Stimulated activated CD8-positive, alpha-beta memory T cell treated with anti-CD3 and anti-CD28 coated beads, Interleukin-4, amount 100 ng/mL, for 48 hours (primary cell): ENCODE measurements at places on chromosomes 1 and 21.

GRCh38 chr1:4825800-4826450, 171.5 kb downstream of the AJAP1 start:
- DNase-seq, result no peak

GRCh38 chr1:67715819-67716218, 30.8 kb downstream of the GADD45A start:
- DNase-seq, result no peak

DNA sequence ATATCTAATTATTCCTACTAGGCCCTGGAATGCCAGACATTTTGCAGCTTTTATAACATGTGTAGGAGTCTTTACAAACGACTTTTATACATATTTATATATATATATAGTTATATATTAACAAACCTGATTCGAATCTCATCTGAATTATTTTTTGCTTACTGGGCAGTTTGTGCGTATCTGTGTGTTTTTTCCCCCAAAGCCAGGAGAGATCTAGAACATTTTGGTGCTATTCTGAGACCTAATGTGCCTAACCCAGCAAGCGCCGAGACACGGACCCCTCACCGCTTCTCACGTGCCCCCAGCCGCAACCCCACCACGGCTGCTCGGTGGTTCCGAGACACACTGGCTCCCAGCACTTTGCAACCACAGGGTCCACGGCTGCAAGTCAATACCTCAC, 54.8 kb downstream of the CASZ1 start:
- no peak for DNase-seq

DNA sequence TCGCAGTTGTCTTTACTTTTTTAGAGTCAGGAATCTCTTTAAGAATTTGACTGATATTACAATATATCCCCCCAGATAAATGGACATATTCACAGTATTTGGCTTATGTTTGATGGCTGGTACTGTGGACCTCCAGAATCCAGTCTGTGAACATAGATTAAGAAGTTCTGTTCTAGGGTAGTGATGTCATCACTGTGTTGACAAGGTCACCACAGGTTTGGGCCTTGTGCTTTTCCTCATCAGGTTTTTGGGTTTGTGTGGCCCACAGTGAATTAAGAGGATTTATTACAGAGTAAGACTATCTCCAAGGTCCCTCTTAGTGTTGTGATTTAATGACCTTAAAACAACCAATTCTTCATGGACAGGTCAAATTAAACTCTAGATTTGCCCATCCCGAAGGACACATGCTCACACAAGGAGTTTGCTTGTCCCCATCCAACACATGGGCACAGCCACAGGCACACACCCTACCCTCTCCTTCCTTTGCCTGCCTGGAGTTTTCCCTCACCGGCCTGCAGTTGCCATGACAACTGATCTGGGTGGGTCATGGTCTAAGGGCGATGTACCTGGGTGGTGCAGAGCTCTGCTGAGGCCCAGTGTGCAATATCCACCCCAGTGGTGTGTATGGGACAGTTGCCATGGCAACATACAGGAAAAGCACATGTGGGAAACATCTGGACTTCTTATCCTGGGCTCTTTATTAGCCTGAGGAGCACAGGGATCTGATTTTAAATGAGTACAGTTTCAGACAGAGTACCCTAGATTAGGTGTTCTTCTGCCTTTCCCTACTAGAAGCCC, 98.6 kb downstream of the NAV1 start:
- DNase-seq, result no peak

- DNase-seq, result no peak
Observed at GRCh38 chr21:21146587-21147373, 148.6 kb downstream of the NCAM2 start.

DNA sequence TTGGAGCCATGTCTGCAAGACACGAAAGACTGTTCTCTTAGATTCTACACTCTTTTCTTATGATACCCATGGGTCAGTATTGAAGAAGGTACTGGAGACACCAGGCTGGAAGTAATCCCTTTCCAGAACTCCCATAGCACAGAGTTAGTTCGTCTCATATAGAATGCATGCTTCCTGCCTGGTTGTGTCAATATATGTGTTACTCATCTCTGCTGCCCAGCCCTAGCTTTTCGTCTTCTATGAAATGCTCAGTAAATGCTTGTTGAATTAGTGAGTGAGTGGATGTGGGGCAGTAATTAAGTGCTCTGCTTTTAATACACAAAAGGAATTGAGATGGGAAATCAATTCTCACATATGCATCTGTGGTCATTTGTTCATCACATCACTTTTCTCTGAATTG, 32.1 kb downstream of the ADCY10 start:
- DNase-seq, result no peak

GRCh38 chr1:29310616-29311180, 74.4 kb downstream of the PTPRU start:
- DNase-seq, result no peak

- DNase-seq, result no peak
Observed at GRCh38 chr21:45365608-45366241, 39.2 kb upstream of the COL18A1 start.

DNA sequence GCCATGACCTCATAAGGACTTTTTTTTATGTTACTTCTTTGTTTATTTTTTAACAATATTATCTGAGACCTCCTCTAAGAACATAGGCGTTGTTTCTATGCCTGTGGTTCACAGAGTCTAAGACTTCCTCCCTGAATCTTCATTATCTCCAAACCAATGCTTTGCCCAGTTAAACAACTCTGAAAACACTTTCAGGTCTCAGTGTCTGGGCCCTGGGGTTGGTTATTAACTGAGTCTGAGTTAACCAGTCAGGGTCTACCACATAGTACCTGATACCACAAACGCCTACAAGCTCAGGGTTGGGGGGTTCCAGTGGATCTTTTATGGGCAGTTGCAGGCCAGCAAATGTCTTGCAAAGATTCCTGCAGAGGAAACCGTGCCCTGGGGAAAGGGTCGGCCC, 138.2 kb downstream of the AJAP1 start:
- DNase-seq, result no peak

DNA sequence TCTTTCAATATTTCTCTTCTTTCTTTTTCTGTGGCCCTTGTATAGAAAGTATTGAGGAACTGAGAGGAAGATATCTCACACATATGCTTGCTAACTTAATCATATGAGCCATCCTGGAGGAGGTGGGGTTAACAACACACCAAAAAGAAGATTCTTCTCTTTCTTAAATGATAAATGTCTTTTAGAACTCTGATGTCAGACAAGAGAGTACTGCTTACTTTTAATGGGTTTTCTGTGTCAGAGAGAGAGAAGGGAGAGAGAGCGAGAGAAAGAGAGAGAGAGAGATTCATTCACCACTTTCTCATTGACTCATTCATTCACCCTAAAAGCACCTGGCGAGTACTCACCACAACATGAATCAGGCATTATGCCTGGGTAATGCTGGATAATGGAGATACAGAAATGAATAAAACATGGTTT, 250.3 kb upstream of the SGIP1 start:
- no peak for DNase-seq

GRCh38 chr1:29574871-29575270, 338.5 kb downstream of the PTPRU start:
- no peak for DNase-seq

GRCh38 chr1:14850563-14850962, 252.1 kb downstream of the KAZN start:
- DNase-seq, result no peak

- peak; percentile 10 for DNase-seq
Observed at GRCh38 chr1:211639475-211640300, 35.7 kb downstream of the NEK2 start.

DNA sequence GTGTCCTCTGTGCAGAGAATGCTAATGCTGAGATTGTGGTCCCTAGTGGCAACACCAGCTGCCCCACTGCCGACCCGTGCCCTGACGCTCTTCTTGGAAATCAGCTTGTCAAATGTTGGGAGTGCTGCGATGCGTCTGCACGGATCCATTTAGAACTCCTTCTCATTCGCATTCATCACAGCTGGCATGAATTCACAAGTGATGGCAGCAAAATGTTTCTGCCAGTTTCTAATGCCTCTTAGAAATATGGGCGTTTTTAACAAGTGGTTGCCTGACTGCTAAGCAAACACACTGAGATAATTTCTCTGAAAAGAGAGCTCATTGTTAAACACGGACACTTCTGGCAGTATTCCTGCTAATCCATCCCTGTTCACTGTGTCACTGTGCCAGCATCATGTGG, 131.9 kb upstream of the KCNJ6 start:
- DNase-seq, result no peak

DNA sequence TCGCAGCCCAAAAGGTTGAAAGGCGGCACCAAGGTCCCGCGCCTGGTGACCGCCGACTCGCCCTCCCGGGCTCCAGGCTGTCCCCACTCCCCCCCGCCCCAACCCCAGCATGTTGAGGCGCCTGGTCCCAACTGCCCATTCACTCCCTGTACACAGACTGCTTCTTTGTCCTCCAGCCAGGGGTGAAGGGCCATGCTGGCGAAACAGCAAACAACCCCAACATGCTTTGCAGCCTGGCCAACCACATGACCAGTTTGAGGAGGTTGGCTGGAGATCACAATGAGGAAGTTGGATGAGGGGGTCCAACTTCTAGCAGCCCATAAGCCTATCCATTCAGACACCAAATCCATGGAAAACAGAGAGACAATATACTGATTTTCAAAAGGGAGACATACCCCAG, 13.5 kb downstream of the PDE9A start:
- DNase-seq, result no peak

DNA sequence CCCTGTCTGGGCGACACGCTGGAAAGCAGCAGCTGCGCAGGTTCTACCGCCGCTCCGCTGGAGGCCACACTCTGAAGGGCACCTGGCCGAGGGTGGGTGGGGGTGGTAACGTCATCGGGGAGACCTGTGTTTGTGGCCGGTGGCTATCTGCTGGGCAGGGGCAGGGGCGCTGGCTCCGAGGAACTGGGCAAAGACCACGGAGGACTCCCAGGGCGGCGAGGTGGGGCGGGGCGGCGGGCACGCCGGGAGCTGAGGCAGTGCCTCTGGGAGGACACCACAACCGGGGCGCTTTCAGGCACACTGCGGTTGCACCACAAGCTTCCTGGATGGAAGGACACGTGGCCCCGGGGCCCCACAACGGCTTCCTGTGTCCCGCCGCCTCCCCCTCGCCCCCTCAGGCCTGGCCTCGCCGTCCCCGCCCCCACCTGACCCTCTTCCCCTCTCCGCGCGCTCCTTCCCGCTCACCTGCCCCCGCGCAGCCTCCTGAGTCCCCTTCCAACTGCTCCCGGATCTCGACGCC, 3.3 kb upstream of the DENND2D start:
- peak; percentile 91 for DNase-seq

- DNase-seq, result peak; percentile 52
Observed at GRCh38 chr1:212488436-212489283, 55.9 kb downstream of the NENF start.

- DNase-seq, result no peak
Observed at GRCh38 chr1:214233856-214234634, 46.9 kb upstream of the SMYD2 start.

DNA sequence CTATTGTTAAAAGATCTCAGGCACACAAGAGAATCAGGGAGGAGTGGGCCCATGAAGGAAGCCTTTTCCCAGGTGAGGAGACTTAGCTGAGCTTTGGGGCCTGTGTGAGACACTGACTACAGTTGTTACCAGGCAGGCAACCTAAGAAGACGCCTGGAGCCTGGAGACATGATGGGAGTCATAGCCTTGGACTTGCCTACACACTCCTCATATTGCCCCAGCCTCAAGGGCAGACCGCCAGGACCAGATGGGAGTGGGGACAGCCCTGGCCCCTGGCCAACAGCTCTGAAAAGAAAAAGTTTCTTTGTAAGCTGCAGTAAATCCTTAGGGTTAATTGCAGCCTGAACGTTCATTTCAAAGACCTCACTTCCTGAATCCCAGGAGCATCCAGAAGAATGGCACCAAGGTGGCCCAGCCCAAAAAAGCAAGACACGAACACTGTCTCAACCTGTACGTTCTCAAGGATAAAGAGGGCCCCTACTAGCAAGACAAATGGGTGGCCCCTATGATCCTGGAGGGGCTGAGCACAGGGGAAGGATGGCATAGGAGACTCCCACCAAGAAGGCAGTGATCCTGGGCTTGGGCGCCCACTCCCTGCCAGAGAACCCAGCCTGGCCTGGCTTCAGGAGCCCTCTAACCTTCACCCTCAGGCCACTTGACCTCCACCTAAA, 33.2 kb upstream of the BTG2 start:
- peak; percentile 25 for DNase-seq

GRCh38 chr1:224177356-224177999, 5.6 kb upstream of the DEGS1 start:
- no peak for DNase-seq

GRCh38 chr1:38512024-38512767, 347.4 kb downstream of the RRAGC start:
- DNase-seq, result no peak

DNA sequence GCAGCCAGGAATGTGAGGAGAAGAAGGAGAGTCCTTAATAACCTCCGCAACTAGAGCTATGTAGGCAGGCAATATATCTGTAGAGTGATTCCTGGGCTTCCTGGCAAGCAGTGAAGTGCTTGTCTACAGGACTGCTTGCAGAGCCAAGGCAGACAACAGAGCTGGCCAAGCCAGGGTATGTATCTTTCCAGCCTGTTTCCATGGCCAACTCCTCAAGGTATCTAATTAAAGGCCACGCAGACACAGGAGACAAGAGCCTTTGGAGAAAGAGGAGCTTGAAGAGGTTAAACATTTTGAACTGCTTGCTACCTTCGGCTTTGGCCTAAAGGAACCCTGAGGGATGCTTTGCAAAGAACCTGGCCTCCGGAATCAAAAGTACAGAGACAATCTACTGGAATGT, 137.4 kb downstream of the PIGK start:
- DNase-seq, result no peak

DNA sequence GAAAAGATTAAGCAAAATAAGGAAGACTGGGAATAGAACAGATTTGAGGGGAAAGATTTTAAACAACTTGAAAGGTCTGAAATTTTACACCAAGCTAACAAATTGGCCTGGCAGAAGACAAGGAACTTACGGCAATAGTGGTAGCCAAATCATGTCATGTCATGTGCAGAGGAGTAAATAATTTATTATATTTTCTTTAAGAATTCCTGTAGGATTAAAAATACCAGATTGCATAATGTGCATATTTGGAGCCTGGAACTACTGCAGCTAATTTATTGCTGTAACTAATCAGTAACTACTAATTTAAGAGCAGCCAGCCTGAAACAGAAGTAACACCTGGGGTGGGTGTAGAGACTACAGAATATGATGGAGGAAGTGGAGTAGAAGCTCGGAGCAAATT, 334.3 kb downstream of the TGFB2 start:
- DNase-seq, result no peak

DNA sequence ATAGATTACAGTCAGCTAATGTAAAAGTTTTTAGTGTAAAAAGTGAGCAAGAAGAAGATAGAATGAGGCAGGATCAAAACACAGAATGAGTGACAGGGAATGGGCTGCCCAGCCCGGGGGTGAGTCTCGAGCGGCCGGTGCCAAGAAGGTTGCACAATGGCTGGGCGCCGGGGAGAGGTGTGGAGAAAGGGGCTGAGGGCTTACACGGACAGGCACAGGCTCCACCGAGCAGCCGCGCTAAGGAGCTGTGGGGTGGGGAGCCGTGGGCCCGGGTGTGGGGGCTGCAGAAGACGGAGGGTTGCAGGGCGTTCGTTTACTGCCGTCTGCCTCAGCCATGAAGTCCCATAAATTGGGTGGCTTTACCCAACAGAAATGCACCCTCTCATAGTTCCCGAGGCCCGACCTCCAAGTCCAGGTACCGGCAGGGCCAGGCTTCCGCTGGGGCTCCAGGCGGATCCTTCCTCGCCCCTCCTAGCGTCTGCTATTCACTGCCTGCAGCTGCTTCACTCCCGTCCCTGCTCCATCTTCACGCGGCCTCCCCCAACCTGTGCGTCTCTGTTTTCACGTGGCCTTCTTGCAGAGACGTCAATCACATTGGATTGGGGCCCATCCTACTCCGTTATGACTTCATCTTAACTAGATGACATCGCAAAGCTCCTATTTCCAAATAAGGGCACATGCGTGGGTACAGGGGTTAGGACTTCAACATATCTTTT, 277.2 kb downstream of the CAMTA1 start:
- DNase-seq, result no peak
